ENCODE measurements at places on chromosomes 12 and 14.

DNA sequence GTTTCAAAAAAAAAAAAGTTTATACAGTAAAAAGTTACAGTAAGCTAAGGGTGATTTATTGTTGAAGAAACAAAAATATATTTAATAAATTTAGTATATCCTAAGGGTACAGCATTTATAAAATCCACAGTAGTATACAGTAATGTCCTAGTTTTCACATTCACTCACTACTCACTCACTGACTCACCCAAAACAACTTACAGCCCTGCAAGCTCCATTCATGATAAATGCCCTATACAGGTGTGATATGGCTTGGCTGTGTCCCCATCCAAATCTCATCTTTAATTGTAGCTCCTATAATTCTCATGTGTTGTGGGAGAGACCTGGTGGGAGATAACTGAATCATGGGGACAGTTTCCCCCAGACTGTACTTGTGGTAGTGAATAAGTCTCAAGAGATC is 61.7 kb downstream of the TC2N start:
- no peak for DNase-seq

DNA sequence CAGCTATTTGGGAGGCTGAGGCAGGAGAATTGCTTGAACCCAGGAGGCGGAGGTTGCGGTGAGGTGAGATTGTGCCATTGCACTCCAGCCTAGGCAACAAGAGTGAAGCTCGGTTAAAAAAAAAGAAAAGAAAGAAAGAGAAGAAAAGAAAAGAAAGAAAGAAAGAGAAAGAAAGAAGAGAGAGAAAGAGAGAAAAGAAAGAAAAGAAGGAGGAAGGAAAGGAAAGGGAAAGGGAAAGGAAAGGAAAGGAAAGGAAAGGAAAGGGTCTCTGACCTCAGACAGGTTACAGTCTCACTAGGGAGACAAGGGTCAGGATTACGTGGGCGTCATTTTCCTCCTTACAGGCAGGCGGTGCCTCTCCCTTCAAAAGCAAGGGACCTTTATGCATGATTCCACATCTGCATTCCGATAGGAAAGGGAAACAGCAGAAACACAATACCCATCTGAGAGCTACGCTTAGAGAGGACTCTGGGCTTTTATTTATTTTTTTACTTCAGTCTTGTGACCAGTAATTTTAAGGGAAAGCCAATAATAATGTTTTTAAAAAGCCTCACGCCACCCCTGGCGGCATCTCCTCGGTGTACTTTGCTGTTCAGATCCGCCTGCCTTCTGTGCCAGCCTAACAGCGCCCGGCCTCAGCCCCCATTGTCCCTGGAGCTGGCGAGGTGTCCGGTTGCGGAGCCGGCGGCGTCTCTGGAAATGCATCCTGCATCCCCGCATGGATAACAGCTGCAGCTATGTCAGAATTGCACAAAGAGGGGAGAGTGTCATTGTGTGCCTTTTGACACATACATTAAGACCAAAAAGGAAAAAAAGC is 945 bp upstream of the HIP1R start:
- DNase-seq, result peak; percentile 74

DNA sequence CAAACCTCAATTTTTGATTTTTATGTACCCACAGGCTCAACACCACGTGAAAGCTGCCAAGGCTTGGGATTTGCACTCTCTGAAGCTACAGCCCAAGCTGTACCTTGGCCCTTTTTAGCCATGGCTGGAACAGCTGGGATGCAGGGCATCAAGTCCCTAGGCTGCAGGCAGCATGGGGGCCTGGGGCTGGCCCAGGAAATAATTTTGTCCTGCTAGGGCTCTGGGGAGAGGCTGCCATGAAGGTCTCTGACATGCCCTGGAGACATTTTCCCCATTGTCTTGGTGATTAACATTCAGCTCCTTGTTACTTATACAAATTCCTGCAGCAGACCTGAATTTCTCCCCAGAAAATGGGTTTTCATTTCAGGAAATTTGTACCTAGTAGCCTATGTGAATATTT is 103.7 kb downstream of the SCAF11 start:
- no peak for DNase-seq

DNA sequence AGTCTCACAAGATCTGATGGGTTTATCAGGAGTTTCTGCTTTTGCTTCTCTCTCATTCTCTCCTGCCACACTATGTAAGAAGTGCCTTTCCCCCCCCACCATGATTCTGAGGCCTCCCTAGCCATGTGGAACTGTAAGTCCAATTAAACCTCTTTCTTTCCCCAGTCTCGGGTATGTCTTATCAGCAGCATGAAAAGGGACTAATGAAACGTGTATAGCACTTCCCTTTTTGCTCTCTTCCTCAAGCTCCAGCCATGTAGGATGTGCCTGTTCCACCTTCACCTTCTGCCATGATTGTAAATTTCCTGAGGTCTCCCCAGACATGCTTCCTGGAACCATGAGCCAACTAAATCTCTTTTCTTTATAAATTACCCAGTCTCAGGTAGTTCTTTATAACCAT is 7.0 kb upstream of the CRACR2A start:
- DNase-seq, result no peak

DNA sequence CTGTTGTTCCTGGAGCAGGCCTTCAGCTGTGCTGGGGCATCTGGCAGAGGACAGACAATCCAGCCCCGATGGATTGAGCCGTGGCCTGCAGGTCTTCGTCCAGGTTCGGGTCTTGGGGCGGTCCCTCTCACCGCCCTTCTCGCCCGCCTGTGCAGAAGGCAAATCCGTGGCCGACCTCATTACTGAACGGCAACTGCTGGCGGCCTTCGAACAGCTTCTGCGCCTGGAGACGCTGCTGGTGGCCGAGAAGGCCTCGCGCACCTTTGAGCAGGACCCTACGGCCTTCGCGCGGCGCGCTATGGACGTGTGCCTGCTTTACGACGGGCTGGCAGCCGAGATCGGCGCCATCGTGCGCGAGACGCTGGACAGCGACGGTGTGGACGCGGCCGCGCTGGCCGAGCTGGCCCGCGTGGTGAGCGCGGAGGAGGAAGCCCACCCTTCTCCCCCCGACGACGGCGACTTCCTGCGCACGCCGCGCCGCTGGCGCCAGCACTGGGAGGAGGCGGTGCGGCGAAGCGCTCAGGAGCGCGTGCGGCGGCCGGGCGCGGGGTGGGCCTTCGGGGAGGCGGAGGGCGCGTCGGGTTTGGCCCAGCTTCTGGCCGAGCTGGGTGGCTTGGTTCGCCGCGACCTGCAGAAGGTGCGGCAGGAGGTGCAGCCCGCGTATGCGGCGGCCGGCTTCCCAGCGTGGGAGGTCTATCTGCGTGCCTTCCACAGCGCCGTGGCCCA is 7.6 kb downstream of the EXOC3L4 start:
- no peak for DNase-seq

GRCh38 chr12:49187184-49187583 is 1.7 kb downstream of the TUBA1A start:
- peak; percentile 58 for DNase-seq

DNA sequence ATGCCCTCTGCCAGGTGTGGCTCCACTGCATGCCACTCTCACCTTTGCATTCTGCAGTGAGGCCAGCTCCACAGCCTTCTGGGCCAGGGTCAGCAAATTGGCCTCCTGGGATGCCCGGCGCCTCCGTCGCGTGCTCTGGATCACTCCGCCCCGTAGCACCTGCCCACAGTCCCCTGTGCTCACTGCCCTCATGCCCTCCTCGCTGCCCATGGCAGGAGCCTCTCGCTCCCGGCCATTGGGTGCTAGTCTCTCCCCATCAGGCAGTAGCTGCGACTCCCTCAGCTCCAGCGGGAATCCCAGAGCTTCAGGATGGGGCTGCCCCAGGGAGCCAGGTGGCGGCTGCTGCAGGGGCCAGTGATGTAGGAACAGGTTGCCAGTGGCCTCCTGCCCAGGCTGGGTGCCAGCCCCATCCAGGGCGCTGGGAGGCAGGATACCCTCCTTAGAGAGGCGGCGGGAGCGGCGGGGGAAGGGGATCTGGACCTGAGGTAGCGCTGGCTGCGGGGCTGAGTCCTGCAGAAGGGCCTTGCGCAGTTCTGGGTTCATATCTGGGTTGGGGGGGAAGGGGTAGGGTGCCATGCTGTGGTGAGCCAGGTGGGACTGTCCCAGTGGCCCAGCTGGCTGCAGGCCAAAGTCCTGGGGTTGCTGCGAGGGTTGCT is 24.5 kb upstream of the PNMA1 start:
- no peak for DNase-seq

GRCh38 chr14:23052671-23053070 is 4.6 kb downstream of the CDH24 start:
- no peak for DNase-seq
